ENCODE measurements at places on chromosomes 12 and 14. TPM values are rescaled to one million over a fixed set of nuclear protein-coding genes. Genes with fewer than 3 reads are reported as not detected.

Gene ADAMTS20
- not detected for total RNA-seq

Gene PCNX4
- 44.0 TPM for total RNA-seq

Gene IKZF4
- 0.22 TPM for total RNA-seq

Gene NFE2
- not detected for total RNA-seq

Gene KCNC2
- total RNA-seq, result not detected

Gene MLH3
- 7.0 TPM for total RNA-seq

Gene ASPG
- not detected for total RNA-seq

Gene DACT1
- under 0.01 TPM for total RNA-seq

Gene GPHN
- 11.3 TPM for total RNA-seq

Gene SERPINA1
- total RNA-seq, result not detected

DNA sequence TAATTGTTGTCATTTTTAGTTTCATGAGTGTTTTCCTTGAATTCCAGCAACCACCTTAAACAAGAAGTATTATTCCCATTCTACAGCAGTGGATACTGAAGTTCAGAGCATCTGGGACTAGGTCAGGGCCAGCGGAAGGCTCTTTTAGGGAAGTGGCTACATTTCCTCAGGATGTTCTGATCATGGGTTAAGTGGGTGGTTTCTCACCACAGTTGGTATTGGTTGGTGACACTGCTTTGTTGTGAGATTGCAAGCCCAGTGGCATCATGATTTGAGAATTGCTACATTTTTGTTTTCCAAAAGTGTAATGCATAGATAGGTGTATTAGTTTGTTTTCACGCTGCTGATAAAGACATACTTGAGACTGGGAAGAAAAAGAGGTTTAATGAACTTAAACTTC is 47.1 kb downstream of the SYNE2 start:
- peak; percentile 23 for DNase-seq

GRCh38 chr14:74595006-74595735 is 16.9 kb downstream of the LTBP2 start:
- DNase-seq, result peak; percentile 73

DNA sequence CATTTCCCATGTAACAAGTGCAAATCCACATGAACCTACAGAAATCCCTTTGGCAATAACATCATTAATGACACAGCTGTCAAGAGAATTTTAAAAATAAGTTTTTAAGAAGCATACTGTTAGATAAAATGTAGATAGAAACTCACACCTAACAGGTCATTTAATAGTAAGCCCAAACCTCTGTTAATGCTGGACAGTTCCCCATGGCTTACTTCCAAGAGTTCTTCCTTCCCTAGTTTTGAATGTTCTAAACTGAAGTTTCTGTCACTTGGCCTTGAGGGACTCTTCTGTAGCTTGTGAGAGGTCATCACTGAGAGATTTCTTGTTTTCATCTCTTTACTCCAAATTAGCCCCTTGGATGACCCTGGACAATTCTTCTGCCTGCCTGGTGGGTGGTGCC is 22.7 kb downstream of the OTX2 start:
- no peak for DNase-seq

GRCh38 chr12:106073179-106073578 is 65.6 kb downstream of the NUAK1 start:
- DNase-seq, result no peak

GRCh38 chr14:60681271-60681670 is 32.0 kb upstream of the SIX1 start:
- no peak for DNase-seq

DNA sequence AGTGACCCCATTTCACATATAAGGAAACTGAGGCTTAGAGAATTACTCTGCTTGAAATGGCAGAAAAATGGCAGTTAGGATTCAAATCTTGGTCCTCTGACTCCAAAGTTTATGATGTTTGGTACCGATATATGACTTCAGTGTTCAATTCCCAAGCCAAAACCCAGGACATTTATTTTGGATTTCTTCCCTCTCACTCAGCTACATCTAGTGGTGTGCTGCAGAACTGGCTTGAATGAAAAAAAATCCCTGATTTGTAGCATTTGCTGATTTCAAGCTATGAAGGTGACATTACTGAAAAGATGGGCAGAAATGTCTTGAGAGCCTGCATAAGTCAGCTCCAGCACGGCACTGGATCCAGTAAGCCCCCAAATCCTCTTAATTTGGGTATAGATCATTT is 106.4 kb downstream of the EFCAB11 start:
- peak; percentile 13 for DNase-seq

DNA sequence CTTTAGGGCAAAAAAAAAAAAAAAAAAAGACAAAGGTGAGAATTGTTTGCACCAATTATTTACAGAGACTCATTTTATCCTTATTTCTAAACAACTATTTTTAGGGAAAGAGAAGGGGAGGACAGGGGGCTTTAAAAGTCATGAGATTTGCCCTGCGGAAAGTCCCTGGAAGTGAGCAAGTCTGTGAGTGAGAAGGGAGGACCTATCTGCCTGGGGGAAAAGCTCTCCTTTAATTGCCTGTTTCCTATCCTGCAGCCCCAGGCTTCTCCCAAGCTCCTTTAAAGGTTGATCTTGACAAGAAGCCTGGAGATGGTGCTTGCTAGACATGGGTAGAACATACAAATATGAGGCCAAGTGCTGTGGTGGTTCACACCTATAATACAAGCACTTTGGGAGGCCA is 8.3 kb upstream of the CHST11 start:
- no peak for DNase-seq

GRCh38 chr14:35201066-35201465 is 78.7 kb downstream of the PRORP start:
- no peak for DNase-seq

- DNase-seq, result no peak
Observed at GRCh38 chr14:39398382-39398781, 33.9 kb downstream of the FBXO33 start.

DNA sequence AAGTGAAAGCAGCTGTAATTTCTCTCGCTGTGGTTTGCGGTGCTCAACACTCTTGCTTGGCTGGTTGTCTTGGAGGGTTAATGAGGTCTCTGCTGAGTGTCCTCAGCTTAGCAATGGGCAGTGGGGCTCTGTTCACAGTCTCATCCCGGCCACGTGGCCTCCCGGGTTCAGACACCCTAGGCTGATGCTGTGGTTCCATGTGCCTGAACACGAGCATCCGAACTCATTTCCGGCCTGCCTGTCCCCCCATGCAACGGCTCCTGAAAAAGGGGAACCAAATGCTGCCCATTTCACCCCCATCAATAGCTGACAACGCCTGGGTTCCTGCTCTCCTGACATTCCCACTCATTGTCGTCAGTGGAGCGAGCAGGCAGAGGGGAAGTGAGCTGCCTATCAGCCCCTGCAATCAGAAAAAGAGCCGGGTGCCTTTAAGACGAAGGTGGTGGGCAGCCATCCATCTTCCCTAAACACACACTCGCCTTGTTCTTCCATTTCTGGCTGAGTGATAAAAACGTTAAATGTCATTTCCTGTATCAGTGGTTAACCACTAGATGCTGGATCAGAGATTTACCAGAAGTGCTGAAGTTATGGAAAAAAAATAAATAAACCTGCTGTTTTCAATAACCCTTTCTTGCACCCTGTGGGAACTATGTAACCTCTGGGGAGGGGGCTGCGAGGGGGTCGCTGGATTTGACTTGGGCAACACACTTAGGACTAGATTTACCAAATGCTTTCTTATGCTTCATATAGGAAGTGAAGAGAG is 60.3 kb upstream of the BCL2L14 start:
- no peak for DNase-seq

- DNase-seq, result no peak
Observed at GRCh38 chr14:23887536-23887935, 66.0 kb upstream of the DHRS4 start.

DNA sequence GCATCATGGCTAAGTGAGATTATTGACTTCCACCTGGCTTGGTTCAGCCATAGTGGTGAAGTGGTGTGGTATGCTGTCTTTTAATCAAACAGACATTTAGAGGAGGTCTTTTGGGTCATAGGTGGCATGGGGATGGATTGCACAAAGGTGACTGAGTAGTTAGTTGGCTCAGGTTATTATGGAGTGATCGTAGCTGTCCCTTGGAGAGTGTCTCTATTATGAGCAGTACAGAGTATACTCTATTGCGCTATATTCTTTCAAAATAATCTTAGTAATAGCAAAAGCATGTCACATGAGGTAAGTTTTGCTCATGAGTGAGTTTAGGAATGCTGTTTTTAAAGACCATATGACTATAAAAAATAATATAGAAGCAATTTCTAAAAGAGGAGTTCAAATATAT is 60.4 kb downstream of the RASSF8 start:
- DNase-seq, result no peak

- peak; percentile 58 for DNase-seq
Observed at GRCh38 chr12:24943947-24944600, 4.8 kb downstream of the BCAT1 start.

- DNase-seq, result no peak
Observed at GRCh38 chr14:81295958-81296923, 75.5 kb upstream of the GTF2A1 start.

GRCh38 chr12:113899561-113900471 is 66.3 kb downstream of the RBM19 start:
- no peak for DNase-seq

DNA sequence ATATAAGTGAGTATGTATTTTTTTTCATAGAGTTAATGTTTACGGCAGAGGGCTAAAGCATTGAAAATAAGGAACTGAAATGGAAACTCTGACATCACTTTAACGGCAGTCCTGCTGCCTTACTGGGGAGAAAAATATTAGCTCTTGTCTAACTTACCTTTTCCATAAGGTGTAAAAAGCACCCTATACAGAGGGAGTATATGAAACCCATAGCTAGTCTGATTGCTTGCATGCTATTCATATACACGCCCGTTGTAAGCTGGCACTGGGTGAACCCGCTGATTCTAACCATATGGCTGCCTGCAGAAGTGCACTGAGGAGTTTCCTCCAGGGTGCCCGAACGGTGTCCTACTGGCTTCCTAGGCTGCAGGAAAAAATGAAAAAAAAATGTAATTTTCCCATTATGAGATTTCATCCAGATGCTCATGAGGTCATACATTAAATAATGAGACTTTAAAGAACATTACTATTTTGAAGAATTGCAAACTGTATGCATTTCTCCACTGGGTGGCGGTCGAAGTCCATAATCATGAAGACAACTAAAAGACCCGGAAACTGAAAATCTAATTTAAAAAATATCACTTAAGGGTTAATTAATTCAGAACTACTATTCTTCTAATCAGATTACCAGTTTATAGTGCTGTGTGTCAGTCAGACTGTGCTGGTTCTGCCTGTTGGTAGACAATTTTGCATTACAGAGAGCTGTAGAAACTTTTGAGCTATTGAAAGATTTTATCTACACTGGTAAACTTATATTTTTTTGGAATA is 144.7 kb downstream of the ALX1 start:
- peak; percentile 12 for DNase-seq

- no peak for DNase-seq
Observed at GRCh38 chr14:31582836-31583452, 21.7 kb downstream of the NUBPL start.

DNA sequence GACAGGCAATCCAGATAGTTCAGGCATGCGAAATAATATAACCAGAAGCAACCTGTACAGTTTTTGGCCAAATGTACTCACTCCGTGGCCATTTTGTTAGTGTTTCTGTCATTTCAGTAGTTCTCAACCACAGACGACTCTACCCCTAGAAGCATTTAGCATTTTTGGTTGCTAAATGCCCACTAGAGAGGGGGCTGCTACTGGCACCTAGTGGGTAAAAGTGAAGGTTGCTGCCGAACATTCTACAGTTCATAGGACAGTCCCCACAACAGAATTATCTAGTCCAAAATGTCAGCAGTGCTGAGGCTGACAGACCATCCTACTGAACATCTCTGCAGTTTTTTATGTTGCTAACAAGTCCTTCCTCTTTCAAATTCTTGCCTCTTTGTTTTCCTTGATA is 107.4 kb downstream of the TSHR start:
- peak; percentile 3 for DNase-seq

- DNase-seq, result no peak
Observed at GRCh38 chr12:102763471-102763870, 153.6 kb downstream of the PAH start.

GRCh38 chr14:76770521-76771436 is 9.5 kb downstream of the VASH1 start:
- no peak for DNase-seq

DNA sequence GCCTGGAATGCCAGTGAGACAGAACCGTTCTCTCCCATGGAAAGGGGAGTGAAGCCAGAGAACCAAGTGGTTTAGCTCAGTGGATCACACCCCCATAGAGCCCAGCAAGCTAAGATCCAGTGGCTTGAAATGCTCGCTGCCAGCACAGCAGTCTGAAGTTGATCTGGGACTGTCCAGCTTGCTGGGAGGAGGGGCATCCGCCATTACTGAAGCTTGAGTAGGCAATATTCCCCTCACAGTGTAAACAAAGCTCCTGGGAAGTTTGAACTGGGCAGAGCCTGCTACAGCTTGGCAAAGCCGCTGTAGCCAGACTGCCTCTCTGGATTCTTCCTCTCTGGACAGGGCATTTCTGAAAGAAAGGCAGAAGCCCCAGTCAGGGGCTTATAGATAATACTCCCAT is 374.3 kb upstream of the DCN start:
- no peak for DNase-seq

DNA sequence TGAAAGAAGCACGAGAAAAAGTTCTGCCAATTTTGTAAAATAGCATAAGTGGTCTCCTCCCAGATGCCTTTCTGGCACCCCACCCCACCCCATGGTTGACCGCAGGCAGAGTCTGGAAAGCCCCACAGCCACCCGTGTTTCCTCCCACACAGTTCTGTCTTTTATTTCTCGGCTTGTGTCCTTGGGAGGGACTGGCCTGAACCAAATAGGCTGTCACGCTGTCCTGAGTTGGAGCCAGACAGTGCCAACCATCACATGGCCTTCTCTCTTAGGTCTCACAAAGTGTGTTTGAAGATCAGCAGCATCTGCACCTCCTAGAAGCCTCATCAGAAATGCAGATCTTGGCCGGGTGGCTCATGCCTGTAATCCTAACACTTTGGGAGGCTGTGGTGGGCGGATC is 10.2 kb upstream of the LTA4H start:
- no peak for DNase-seq

DNA sequence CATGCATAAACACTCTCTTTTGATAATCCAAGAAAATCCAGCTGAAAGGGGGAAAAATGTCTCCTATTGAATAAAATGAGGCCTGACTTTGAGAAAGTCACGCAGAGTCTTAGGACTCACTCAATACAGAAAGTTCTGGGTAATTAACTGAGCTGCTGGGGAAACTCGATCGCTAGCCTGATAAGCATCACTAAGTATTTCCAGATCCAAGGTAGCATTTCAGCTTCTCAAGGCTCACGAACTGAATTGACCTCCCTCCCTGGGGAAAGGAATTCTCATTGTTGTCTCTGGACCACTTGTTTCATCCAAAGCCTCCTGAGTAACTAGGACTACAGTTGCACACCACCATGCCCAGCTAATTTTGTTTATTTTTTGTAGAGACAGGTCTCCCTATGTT is 13.8 kb upstream of the ANAPC5 start:
- DNase-seq, result no peak
